ENCODE measurements at places on chromosomes 7 and 10. TPM values are rescaled to one million over a fixed set of nuclear protein-coding genes. Genes with fewer than 3 reads are reported as not detected.

EGFR gene
- 11.4 TPM for total RNA-seq

PNLIPRP3 gene
- not detected for total RNA-seq

OR6V1 gene
- not detected for total RNA-seq

NRBF2 gene
- 10.4 TPM for total RNA-seq

TMEM209 gene
- 8.6 TPM for total RNA-seq

ITGA8 gene
- 1.7 TPM for total RNA-seq

MCU gene
- total RNA-seq: 15.1 TPM

HYCC1 gene
- 40.8 TPM for total RNA-seq

- DNase-seq: no peak
Observed at GRCh38 chr7:69911337-69911736, 313.1 kb downstream of the AUTS2 start.

DNA sequence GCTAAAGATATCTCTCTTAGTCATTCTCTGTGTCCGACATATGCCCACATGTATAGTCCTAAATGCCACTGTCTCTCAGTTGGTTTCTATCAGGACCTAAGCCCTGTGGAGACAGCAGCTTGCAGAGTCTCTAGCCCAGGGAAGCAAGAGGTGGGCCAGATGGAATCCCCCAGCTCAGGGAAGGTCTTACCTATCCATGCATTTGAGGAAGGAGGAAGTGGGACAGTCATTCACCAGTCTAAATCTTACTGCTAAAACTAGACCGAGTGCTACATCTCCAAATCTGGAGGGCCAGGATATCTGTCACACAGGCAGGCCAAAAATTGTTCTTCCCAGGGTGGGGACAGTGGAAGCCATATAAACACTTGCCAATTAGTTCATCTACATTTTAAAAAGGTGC is 26.4 kb upstream of the HERPUD2 start:
- no peak for DNase-seq

- no peak for DNase-seq
Observed at GRCh38 chr7:44184206-44184872, 4.9 kb downstream of the GCK start.

DNA sequence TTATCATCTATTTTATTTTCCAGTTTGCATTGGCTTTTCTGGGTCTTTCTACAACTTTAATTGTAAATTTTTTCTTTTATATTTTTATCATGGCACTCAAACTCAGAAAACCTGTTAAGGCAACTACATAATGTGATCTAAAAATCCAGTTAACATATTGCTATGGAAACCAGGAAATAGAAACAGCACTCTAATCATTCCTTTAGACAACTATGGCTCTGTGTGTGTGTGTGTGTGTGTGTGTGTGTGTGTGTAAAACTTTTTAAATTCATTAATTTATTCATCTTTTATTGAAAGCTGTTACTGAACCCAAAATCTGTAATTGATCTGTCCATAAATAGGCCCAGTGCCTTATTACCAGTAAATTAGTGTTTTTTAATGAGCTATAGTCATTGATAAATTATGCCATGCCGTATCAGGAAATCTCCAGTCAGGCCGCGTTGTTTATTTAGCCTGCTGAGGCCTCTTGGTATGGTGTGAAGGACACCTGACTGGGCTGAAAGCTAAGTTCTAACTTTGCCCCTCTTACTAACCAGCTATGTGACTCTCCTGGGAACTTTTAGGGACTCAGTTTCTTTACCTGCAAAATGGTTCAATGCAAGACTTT is 1.5 kb upstream of the MET start:
- DNase-seq: no peak

- DNase-seq: no peak
Observed at GRCh38 chr10:1964476-1964875, 227.2 kb upstream of the ADARB2 start.

GRCh38 chr10:8349610-8350249 is 295.2 kb downstream of the GATA3 start:
- no peak for DNase-seq

DNA sequence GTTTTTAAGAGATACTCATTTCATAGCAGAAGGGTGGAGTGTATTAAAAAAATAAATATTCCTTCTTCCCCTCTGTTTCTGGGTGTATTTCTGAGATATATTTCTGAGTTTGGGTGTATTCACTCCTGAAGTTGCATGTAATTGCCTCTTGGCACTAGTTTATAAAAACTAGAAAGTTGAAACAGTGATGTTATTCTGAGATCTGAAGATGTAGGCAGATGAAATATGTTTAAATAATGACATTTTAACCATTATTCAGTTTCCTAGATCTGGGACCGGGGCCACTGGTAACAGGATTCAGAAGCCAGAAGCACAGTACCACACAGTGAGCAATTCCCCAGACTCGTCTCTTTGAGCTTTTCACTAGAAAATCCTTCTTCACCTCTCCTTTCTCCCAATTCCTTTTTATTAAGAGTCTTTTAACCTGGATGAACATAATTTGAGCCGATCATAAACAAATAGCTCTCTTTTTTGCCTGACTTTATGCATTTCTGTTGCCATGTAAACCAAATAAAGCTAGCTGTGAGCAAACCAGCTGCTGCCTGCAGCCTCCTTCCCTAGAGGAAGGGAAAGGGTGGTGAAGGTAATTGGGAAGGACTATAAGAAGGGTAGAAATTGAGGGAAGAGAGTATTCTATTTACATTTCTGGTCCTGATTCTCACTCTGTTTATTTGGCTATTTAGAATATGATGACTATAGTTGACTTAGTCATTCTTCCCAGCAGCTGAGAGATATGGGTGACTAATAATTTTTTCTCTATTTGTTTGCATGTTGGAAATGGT is 101.8 kb upstream of the STRIP2 start:
- no peak for DNase-seq

DNA sequence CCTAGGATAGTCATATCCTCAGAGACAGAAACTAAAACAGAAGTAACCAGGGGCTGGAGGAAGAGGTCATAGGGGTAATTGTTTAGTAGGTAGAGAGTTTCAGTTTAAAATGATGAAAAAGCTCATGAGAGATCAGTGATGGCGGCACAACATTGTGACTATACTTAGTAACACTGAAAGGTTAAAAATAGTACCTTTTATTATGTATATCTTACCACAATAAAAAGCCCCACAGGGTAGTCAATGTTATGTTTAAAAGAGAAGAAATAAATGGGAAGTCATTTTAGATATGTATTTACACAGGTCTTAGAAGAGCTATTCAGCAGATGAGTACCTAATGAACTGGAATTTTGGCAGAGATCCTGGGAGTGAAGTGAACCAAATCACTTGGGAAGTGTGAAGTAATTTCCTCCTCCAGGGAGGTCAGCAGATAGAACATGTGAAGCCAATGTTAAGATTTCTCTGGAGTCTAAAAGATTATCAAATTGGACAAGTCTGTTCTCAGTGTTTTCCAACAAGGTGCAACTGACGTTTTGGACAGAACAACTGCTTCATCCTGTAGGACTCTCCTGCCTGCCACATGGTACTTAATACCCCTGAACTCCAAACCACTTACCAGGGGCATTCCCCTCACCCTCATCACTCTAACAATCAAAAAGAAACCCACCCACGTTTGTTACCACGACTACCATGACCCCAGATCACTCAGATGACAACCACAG is 6.4 kb downstream of the CDCA7L start:
- no peak for DNase-seq

DNA sequence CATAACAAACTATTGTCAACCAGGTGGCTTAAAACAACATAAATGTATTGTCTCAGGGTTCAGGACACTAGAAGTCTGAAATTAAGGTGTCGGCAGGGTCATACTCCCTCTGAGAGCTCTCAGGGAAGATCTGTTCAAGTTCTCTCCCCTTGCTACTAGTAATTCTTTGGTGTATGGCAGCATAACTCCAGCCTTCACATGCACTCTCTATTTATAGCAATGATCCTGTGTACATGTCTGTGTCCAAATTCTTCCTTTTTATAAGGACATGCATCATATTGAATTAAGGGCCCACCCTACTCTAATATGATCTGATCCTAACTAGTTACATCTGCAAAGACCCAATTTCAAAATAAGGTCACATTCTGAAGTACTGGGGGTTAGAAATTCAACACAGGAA is 27.2 kb downstream of the CACNA2D1 start:
- DNase-seq: no peak

GRCh38 chr10:73439605-73440312 is 6.4 kb upstream of the MSS51 start:
- no peak for DNase-seq

DNA sequence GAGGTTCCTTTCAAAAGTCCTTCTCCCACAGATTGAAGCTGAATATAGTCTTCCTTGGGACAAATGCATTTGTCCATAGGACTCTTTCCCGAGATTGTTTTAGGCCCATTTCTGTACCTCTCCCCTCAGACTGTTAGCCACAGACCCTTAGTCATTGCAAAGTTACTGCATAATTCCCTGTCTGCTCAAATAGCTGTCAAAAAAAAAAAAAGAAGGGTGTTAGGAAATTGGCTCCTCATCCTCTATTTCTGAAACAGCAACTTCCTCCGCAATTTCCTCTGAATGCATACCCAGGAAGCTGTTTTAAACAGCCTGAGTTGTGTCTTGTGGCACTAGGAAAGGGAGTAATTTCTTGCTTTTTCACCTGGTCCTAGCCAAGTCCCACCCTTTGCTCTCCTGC is 5.4 kb downstream of the LRRC4 start:
- no peak for DNase-seq

DNA sequence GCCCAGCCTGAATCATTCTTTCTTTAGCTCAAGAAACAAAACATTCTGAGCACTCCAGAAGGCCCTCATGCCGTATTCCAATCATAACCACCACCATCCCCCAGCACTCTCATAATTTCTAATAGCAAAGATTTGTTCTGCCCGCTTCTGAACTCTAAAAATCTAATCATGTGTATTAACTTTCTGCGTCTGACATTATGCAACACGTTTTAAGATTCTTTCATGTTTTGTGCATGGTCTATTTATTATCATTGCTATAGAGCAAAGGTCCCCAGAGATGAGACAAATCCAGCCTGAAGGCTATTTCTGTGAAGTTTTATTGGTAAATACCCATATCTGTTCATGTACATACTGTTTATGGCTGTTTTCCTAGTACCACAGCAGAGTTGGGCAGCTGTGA is 8.8 kb downstream of the GDI2 start:
- DNase-seq: no peak

- DNase-seq: no peak
Observed at GRCh38 chr7:16765436-16765859, 11.9 kb downstream of the TSPAN13 start.

- no peak for DNase-seq
Observed at GRCh38 chr7:93055543-93056107, 62.2 kb downstream of the SAMD9 start.

GRCh38 chr7:7765422-7765821 is 47.0 kb upstream of the RPA3 start:
- no peak for DNase-seq

DNA sequence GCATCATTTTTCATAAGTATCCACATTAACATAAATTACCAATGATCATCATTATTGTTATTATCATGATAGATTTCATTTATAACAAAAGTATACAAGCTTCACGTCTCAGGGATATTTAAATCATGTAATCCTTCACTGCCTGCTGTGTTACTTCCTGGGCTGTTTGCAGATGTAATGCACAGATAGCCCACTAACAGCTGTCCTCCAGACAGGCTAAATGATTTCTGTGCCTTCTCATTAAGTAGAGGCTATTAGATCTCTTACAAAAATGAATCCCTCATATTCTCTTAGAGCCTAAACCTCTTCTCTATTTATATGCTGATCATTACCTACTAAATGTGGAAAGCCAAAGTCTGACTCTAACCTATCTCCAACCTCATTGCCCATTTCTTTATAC is 9.3 kb downstream of the PCLO start:
- DNase-seq: no peak

DNA sequence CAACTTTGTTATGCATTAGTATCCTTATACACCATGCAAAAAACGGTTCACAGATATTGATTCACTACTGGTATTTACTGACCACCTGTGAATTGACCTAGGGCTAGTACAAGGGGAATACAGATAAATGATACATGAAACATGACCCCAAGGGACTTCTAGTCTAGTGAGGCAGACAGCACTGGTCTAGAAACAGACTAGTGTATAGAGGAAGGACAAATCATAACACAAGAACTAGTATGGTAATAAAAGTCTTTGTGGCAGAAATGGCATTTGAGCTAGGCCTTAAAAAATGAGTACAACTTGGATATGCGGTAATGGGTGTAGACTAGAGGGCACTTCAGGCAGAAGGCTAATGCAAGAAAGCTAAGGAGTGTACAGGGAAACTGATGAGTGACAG is 86.6 kb downstream of the SLC25A13 start:
- DNase-seq: no peak

DNA sequence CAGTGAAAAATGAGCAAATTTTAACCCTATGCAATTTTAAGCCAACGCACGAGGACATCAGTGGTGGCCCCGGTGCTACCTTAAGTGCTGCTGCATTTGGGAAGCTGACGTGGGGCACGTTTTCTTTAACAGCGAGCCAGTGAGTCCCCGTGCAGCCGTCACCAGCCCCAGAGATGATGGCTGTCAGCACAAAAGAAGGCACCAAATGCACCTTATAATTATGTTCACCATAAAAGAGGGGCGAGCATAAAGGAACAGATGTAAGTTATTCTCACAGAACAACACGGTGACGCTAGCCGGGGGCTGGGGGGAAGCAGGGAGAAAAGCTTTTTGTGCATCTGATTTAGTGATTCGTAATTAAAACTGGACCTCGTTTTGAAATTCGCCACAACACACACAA is 260.1 kb downstream of the DNAJB6 start:
- no peak for DNase-seq

GRCh38 chr7:105199386-105199785 is 185.4 kb downstream of the KMT2E start:
- no peak for DNase-seq

- peak; percentile 64 for DNase-seq
Observed at GRCh38 chr10:79295563-79295962, 51.7 kb upstream of the PPIF start.

DNA sequence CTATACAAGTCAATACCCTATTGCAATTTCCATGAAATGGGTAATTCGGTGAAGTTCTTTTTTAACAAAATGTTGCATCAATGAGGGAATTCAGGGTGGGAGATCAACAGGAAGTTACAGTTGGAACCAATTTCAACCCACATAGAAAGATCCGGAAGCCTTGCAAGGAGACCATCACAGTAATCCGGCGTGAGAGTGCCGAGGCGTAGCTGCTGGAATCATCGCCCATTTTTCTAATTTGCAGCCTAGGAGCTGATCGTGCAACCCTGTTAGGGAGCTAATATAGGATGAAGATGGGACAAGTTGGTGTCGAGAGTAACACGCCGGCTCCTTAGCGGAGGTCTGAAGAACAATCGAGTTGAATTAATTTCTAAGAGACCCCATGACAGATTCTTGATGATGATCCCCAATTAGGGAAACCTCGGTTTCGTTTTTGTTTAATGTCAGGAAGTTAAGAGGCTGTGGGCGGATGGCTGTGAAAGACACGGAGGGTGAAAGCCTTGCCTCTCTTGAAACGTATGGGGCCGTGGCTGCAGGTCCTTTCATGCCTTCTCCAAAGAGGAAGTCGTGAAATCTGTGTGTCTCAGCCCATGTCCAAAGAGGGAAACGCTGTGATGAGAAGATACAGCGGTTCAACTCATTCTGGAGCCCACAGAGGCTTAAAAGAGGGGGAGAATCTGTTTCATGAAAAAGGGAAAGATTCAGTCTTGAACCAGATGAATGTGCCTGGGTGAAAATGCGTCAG is 51.2 kb upstream of the CARD11 start:
- peak; percentile 68 for DNase-seq
